ENCODE measurements at places on chromosomes 3 and 15.
A peak's percentile ranks its signal among the peaks of the same experiment; 100 is the strongest.

- no peak for DNase-seq
Measured at GRCh38 chr15:100476805-100477204, 51.9 kb downstream of the CERS3 start.

DNA sequence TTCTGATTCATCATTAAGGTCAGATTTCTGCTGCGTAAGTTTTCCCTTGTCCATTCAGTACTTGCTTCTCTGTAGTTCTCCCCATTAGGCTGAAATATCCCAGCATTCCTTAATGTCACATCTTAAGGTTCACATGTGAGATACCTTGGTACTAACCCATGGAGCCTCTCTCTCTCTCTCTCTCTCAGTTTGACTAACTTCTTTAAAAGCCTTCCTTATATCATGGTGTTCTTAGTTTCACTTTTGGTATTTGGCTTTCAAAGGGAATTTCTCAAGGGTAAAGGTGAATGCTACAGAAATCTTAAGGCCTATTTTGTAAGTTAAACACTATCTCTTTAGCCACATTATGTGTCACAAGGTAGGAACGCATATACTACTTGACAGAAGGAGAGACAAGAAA is 427.3 kb upstream of the ZNF717 start:
- no peak for DNase-seq

GRCh38 chr3:4514916-4515315 is 21.8 kb downstream of the ITPR1 start:
- no peak for DNase-seq

DNA sequence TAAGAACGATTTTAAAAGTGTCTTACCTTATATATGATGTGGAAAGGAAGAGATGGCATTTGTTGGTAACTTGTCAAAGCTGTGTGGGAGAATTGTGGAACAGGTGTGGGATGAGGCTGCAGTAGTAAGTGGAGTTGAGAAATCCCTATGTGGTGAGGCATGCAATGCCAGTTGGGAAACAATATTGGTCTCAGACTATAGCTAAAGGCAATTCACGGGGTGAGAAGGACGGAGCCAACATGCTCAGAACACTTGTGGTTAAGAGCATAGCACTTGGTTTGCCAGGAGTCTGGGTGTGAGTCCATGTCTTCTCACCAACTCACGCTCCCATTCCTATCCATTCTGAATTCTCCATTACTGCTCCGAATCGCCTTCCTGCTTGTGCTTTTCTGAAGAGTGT is 615.6 kb upstream of the ADAMTS9 start:
- no peak for DNase-seq

DNA sequence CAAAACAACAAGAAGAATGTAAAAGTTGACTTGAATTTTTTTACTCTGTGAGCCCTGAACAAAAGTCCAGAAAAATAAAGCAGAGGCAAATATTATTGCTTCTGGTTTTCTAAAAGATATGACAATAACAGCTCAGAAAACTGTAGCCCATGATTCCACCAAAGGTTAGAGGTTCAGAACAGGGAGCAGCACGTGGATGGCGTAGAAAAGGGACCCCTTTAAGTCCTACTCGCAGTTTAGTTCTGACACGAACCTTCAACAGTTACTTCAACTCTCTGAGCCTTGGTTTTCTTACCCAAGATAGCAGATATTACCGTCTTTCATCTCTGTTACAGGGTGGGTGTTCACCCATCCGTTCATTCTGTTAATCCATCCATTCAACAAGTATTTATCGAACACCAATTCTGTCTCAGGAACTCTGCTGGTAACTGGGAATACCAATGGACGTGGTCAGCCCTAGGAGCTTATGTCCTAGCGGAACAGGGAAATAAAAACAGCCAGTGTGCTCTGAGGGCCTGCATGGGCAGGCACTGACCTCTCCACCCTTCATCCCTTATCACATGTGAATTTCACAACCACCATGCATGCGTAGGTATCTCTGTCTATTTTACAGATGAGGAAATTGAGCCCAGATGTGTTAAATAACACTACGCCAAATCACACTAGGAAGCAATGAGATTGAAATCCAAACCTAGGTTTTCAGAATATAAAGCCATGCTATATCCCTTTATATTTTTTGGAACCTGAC is 274.2 kb upstream of the ICE2 start:
- no peak for DNase-seq

GRCh38 chr3:170772175-170772574 is 97.8 kb downstream of the RPL22L1 start:
- DNase-seq: no peak

- DNase-seq: peak; percentile 92
Measured at GRCh38 chr3:113745756-113746547, at the start of gene NAA50. NAA50 (minus strand) TSS chr3:113746249; CDS start chr3:113745949, 300 bp downstream.

DNA sequence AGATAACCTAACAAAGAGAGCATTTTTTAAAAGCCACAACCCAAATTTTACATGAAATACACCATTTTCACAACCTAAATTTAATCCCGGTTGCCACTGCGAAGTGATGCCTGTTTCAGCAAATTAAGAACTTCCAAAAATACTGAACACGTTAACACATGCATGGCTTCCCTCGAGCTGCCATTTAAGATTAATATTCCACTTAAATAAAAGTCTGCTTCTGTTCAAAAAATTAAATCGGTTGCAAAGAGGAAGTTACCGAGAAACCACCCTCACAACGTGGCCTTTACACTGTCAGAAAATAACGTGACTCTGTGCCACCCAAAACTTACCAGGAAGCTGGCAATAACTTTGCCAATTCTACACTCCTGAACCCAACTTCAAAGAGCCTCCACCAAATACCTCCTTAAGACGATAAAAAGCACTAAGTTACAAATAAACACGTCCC is 1.2 kb downstream of the TBL1XR1 start:
- DNase-seq: no peak

DNA sequence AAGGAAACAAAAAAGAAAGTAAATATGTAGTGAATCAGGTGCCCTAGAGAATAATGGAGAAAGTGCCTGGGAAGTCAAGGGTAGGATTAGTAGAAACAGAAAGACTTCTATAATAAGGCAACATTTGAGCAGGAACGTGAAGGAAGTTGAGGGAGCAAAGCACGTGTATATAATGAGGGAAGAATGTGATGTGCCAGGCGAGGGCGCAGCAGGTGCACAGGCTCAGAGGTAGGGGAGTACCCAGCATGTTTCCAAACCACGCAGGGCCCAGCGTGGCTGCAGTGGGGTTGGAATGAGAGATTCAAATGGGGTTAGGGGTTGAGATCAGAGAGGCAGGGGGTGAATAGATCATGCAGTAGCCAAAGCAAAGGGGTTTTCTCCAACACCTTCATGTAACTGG is 91.9 kb upstream of the VGLL4 start:
- DNase-seq: no peak

- peak; percentile 19 for DNase-seq
Measured at GRCh38 chr15:41620536-41621199, 39.5 kb upstream of the MGA start.

GRCh38 chr15:71290881-71291635 is 175.8 kb downstream of the THSD4 start:
- DNase-seq: no peak

DNA sequence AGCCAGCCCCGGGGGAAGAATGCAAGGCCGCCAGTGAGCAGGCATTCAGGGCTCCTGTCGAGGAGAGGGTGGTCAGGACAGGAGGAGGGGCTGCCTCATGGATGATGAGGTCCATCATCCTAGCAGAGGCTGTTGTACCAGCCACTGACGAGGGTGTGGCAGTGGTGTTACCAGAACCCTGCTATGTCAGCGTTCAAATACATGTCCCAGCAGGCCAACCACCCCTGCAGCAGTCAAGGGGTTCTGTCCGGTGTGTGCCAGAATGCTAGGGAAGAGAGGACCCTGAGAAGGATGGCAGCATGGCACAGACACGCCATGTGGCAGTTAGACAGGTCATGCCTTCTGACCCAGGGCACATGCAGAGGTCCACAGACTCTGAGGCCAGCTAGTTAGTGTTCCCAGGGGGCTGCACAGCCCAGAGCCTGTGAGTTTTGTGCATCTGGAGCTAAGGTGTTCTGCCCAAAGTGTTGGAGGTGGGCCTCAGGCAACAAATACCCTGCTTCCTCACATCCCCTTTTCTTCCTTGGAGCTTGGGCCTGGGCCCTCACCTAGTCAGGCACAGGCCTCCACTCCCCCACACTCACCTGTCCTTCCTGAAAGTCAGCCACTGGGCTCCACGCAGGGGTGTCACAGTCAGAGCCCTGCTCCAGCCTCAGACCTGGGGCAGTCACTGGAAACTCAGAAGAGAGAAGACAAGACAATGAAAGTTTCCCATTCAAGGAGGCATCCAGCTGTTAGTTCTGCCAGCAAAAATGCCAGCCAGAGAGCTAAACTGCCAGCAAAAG is 7.8 kb downstream of the PAK6 start:
- no peak for DNase-seq

DNA sequence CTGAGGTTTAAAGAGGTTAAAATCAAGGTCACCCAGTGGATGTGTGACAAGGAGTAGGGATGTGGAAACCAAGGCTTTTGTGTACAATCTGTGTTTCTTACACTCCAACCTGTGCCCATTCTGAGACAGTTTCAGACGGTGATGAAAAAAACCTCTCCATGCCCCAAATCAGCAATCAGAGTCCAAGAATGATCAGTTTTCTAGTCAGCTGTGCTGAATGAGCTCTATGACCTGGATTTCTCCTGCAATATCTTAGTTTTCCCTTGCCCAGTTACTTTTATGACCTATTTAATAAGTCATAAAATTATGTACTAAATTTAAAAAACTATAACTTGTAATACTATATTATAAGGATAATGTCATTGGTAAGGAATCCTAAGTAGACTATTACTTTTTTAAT is 37.5 kb upstream of the CBLB start:
- no peak for DNase-seq

DNA sequence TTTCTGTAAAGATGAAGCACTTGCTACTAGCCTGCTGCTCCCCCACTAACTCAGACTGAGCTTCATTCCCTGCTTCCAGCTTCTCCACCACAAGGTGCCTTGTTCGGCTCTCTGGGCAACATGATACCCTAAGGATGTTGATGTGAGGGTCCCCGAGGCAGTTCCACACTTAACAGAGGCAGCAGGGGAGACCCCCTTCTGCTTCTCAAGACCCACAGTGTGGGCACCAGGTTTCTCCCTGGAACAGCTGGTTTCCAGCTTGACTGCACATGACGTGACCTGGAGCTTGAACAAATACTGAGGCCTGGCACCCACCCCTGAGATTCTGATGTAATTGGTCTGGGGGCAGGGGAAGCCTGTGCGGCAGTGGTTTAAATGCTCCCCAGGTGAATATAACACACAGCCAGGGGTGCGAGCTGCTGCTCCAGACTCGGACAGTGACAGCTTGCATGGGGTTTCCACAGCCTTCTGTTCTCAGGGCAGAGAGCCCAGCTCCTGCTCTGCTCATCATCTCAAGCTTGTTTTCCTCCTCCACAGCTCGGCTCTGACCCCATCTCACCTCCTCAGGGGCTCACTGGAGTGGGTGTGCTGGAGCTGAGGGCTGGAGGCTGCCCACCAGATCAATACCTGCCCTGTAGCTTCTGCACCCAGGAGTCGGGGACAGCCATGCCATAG is 95.0 kb upstream of the HACD2 start:
- no peak for DNase-seq

- DNase-seq: no peak
Measured at GRCh38 chr3:59234884-59235633, 185.2 kb upstream of the CFAP20DC start.

DNA sequence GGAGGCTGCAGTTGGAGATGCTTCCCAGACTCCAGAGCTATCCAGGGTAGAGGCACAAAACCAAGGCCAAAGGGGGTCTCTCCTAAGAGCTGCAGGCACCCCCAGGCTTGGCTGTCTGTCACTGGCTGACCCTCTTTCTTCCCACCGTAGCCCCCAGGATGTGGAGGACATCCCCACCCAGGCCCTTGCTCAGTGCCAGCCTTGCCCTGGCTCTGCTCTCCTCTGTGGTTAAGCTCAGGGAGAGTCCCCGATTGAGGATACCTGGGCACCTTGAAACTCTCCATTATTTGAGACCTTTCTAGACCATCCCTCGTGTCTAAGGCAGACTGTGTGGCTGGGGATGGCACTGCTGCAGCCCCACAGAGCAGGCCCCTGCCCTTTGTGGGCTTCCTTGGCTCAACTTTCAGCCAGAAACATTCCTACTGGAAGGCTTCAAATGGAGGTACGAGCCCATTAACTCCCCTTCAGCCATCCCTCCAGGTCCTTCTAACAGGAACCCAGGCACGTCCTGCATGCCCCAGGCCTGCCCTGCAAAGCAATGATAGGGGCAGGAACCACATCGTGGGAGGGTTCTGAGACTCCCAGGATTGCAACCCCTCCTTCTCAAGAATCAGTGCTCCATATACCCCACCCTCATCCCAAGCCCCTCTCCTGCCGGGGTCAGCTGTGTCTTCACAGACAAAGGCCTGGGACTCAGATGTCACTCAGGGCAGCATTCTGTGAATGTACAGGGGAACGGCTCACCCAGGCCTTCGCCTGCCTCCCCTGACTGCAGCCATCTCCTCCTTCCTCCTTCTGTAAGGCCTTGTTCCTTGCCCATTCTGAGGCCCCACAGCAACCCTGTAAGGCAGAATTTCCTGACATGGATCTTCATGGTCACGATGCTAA is 102.9 kb upstream of the ABHD17C start:
- DNase-seq: no peak

DNA sequence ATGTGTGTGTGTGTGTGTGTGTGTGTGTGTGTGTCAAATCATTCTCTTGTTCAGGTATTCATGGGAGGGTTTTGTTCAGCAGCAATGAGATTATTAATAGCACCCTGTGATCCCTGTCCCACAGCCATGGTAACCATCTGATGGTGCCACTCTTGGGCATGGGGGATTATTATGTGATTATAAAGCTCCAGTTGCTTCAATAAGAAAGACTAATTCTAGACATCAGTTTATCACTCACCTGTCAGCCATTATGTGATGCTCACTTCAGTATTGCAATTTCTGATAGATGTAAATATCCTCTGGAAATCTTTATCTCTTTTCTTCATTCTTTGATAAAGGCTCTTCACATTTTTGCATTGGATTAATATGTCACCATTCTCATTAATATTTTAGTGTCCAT is 145.9 kb upstream of the POU1F1 start:
- DNase-seq: no peak

DNA sequence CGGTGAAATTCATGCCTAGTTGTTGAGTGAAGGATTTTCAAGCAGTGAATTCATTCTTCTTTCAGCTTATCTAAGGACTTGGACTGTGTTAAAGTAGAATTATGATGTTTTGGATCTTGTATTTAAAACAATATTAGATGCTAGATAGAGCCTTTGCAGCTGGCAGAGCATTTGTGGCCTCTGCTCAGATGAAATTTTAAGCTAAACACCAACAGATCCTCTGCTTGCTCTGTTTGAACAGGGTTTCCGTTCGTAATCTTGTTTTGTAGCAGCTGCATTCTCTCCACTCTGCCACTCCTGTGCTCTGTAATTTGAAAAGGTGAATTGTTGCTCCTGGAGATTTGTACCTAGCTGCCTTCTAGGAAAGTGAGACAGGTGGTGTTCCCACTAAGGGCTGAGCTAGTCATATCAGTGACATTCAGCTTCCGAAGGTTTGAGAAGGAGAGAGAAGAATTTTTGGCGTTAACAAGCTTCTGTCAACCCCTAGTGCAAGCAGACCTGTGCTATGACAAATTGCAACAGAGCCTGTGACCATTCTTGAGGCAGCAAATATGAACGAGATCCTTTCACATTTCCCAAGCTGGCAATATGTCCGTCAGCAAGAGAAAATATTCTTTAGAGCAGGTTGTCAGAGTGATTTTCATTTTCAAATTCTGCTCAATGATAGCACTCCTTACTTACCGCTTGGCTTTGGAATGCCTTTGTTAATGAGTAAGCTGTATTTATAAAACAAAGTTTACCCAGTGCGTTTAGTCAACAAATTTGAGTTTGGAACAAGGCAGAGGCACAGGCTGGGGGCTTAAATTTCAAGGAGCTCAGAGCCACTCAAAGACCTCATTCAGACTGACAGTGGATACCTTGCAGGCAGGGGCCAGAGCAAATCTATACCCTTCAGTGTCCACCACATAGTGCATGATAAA is 5.3 kb downstream of the CHST2 start:
- no peak for DNase-seq

All from SK-MEL-5 (cell line).